ENCODE measurements at places on chromosomes 6 and 20.

DNA sequence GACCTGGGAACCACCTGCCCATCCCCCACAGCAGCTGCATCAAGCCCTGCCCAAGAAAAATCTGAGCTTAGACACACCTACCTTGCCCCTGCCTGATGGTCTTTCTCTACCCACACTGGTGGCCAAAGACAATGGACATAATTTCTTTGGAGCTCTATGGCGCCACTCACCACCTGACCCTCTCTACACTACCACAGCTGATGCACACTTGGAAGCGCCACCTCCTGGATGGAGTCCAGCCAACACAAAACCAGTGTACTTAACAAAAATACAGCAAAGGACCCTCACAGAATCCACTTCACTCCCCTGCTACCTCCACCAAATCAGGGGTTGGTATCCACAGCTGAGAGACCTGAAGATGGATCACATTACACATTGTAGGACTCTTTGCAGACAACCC, 39.7 kb upstream of the CLVS2 start:
- DNase-seq = no peak

GRCh38 chr6:94443701-94444100, 1024.3 kb upstream of the EPHA7 start:
- no peak for DNase-seq

- no peak for DNase-seq
Observed at GRCh38 chr6:139131736-139132280, 3.1 kb upstream of the HECA start.

DNA sequence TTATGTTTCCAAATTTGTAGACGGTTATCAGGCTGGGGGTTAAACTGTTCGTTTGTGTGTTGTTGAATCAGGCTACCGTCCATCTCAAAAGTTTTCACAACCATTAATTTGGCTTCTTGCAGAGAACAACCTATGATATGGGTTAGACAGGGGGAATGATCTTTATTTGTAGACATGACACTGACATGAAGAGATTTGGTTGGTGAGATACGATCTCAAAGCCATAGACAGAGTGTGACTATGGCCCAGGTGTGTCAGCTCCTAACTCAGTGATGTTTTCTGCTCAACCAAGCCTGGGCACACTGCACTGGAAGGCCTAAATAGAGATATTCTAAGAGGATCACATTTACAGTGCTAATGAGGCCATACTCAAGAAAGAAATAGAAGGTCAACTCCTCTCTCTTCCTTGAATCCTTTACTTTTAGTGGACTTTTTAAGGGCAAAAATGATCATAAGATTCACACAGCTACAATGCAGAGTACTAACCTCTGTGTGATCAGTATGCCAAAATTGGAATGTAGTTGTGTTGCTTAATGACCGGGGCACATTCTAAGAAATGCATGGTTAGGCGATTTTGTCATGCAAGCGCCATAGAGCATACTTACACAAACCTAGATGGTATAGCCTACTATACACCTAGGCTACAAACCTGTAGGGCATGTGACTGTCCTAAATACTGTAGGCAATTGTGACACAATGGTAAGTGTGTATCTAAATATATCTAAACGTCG, 17.6 kb upstream of the SNRNP48 start:
- no peak for DNase-seq

DNA sequence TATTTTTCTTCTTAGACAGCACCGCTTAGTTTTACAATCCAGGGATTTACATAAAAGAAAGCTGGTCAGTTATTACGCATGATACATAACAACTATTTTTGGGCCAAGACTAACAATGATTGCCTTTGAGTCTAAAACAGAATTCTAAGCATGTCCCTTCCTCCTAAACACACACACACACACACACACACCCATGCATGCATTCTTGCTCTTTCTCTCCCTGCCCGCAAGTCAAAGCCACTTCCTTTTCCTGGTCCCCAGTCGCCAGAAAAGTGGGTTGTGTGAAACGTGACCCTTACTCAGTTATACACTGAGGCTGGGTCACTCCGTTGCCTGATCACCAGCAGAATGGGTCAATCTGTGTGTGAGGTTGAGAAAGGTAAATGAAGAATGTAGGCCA, 31.4 kb downstream of the FYN start:
- no peak for DNase-seq

- DNase-seq = no peak
Observed at GRCh38 chr6:164303102-164303964, 888.8 kb downstream of the QKI start.

DNA sequence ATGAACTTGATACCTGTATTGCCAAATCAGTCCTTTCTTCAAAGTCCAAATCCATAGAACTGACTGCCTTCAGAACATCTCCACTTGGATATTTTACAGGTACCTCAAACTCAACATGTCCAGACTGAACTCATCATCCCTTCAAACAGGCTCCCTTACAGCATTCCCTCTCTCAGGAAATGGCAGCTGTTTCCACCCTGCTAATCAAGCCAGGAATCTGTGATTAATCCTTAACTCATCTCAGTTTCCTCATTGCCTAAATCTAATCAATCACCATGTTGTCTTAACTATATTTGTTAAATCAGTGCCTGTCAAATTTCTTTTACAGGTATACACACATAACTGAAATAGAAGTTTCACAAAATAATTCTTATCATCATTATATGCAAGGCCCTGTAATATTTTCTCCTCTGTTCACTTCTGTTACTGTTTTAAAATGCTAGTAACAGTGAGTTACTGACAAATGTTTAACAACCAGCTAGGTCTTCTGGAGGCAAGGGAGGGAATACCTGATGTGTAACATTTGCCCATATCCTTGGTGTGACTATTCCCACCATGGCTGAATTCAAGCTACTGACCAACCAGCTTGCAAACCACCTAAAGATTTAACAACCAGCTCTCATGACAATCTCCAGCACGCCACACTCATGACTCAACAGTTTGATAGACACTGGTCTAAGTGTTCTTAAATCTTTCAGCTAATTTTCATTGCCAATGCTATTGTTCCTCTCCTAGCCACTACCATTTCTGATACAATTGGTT, 124.9 kb downstream of the ADAT2 start:
- DNase-seq = no peak

DNA sequence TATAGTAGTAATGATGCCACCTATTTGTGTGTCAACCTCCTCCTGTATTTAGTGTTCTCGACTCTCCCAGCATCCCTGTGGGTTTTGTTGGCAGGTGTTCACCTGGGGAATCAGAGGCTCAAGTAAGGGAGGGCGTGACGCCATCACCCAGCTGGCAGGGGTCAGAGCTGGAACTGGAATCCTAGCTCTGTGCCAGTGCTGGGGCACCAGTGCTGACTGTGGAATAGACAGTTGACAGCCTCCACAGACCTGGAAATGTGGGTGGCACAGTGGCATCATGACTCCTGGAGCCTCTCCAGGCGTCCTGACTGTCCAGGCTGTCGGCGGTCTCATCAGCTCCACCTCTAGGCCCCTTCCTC, 102.8 kb downstream of the SYCP2 start:
- DNase-seq = no peak

DNA sequence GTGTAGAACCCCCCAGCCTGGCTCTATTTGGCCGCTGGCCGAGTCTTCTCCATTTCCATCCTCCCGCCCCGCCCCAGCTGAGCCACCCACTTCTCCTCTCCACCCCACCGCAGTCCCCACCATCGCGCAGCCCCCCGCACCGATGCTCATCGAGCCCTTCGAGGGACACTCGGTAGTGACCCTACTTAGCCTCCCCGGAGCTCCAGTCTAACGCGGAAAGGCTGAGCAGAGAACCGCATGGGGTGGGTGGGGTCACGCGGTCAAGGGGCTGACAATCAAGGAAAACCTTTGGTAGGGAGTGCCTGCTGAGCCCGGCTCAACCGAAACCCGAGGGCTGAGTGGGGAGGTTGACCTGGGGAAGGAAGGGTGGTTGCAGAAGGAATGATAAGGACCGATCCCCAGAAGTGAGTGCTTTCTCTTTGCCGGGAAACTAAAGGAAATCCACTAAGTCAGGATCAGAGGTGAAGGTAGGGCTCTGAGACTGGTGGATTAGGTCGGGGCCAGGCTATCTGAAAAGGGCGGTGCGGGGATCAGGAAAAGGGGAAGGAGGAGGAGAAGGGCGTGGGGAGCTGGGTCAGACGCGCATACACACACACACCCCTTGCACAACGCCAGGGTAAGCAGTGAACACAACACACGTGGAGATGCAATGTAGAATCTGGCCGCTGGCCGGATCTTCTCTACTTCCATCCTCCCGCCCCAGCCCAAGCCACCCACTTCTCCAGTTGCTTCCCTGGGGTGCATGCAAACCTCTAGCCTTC, 49.8 kb downstream of the CPXM1 start:
- peak; percentile 49 for DNase-seq

DNA sequence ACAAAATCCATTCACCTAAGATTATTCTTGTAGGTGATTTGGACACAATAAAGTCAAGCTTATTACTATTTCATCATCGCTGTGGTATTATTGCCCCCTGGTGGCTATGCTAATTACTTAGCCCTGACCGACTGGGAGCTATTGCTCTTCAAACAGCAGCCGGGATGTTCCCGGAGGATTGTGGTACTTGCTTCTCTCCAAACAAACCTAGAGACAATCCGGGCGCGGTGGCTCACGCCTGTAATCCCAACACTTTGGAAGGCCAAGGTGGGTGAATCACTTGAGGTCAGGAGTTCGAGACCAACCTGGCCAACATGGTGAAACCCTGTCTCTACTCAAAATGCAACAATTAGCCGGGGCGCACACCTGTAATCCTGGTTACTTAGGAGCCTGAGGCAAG, 15.4 kb upstream of the STMND1 start:
- DNase-seq = peak; percentile 43

DNA sequence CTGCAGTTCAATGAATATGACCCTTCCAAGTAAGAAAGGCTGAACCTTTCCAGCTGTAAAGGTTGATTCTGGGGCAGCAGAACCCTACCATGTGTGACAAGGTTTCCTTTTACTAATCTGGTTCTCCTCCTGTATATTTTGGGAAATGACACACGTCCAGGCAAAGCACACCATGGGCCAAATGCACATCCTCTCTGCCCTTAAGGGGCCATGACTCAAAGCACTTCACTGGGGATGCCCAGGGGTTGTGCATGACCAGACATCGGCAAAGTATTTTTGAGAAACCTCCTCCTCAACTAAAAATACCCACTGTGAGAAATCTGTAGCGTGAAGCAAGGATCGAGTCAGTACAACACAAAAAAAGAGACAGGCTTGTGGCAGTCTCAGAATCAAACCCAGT, 174.7 kb downstream of the BACH2 start:
- no peak for DNase-seq

GRCh38 chr6:166720856-166721255, 93.8 kb upstream of the RPS6KA2 start:
- DNase-seq = no peak

DNA sequence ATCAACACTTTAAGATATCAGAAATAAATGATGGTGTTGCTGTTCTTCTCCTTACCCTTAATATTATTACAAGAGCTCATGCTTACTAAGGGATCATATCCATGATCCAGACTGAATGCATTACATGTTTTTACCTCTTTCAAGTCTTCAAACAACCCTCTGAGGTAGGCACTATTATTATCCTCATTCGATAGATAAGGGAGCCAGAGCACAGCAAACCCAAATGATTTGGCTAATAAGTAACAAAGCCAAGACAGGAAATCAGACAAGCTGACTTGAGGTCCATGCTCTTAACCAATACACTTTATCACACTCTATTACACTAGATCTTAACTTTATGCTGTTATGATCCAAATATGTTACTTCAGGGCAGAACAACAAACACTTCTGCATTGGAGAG, 145.9 kb downstream of the RALGAPA2 start:
- no peak for DNase-seq

- DNase-seq = peak; percentile 58
Observed at GRCh38 chr6:14857501-14857900, 388.4 kb upstream of the JARID2 start.

- no peak for DNase-seq
Observed at GRCh38 chr20:53050338-53050737, 78.2 kb downstream of the TSHZ2 start.

- no peak for DNase-seq
Observed at GRCh38 chr6:22940581-22941290, 371.4 kb downstream of the HDGFL1 start.

GRCh38 chr6:150925590-150925928, 60.1 kb downstream of the MTHFD1L start:
- DNase-seq = no peak

DNA sequence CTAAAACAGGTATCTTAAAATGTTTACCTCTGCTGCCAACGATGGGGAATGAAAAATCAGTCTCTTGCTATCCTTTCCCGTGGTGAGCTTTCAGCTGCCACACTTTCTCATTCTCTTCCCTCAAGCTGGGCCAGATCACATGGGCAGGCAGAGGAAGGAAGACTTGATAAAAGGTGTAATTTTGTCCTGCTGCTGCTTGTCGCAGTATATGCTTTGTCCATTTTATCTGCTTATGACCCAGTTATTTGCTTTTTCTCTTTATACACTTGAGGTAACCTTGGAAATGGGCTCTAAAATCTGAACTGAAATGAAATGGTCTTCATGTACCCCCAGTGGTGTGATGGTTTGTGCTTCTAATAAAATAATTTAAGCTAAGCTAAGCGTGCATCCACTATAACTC, 695.9 kb upstream of the FLRT3 start:
- no peak for DNase-seq

- no peak for DNase-seq
Observed at GRCh38 chr6:36463676-36464075, 20.9 kb downstream of the KCTD20 start.

- DNase-seq = no peak
Observed at GRCh38 chr20:60167812-60168211, 209.6 kb downstream of the CDH26 start.

GRCh38 chr20:15895560-15896084, 677.6 kb downstream of the KIF16B start:
- DNase-seq = no peak

- no peak for DNase-seq
Observed at GRCh38 chr6:142035890-142036289, 96.8 kb upstream of the GJE1 start.

- DNase-seq = no peak
Observed at GRCh38 chr6:154358019-154358545, 1.5 kb upstream of the IPCEF1 start.

DNA sequence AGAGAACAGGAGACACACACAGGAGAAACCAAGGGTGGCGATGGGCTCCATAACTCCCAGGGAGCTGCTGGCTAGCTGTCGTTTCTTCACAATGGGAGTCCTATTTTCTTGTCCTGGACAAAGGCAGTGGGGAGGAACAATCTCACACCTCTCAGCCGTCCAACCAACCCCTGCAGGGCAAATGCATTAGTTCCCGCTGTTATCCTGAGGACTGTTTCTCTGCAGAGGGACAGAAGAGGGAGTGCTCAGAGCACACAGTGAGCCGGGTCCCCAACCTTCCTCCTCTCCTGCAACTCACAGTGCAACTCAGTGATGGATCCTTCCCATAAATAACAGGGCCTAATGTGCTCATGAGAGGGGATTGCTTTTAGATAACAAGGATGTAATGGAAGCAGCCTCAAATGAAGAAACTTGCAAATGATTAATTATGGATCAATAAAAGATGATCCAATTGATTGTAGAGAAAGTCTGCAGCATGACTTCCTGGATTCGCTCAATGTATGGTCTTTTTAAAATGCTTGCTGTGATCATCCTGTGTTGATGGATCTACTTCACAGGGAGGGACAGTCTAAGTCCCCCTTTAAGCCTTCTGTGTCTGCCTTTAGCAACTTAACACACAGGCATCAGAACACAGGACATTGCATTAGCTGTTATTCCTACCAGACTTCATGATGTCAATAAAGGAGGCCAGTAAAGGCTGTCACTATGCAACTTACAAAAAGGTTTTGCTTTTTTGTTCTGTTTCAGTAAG, 453.4 kb upstream of the AGPAT4 start:
- no peak for DNase-seq
